ENCODE measurements at places on chromosomes 7 and 10. TPM values are rescaled to one million over a fixed set of nuclear protein-coding genes. Genes with fewer than 3 reads are reported as not detected.

RPP38 gene
- polyA plus RNA-seq = 30.2 TPM

NFE2L3 gene
- polyA plus RNA-seq = 16.0 TPM

DNA sequence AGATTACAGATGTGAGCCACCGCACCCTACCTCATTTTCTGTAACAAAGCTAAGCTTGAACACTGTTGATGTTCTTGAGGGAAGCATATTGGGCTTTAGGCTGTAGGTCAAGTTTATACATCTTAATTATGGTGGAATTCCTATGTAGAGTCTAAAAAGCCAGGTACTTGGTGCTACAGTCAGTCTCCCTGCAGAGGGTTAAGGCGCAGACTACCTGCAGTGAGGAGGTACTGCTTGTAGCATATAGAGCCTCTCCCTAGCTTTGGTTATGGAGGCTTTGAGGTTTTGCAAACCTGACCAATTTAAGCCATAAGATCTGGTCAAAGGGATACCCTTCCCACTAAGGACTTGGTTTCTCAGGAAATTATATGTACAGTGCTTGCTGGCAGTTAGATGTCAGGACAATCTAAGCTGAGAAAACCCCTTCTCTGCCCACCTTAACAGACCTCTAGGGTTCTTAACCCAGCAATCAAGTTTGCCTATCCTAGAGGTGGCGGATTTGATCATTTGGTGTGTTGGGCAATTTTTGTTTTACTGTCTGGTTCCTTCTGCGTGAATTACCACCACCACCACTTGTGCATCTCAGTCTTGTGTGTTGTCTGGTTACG lies 6.0 kb downstream of the PPIA start:
- no peaks in the 10 kb centered on the region for H3K27me3 ChIP-seq
- H3K27ac ChIP-seq = no peak overlapping the region
- H3K36me3 ChIP-seq = peaks cover 54% of the 10 kb centered on the region
- peaks cover 5% of the 10 kb centered on the region for H3K4me1 ChIP-seq
- no peak overlapping the region for H3K4me3 ChIP-seq
- DNase-seq = no peak

- no peak overlapping the region for H3K4me3 ChIP-seq
- no peaks in the 10 kb centered on the region for H3K4me1 ChIP-seq
- H3K27me3 ChIP-seq = no peaks in the 10 kb centered on the region
- no peak for DNase-seq
These were observed 111.1 kb upstream of the PDLIM1 start for GRCh38 chr10:95401704-95402469.

ENTPD1 gene
- polyA plus RNA-seq = 21.3 TPM

Data from large intestine (tissue), 12 donors.